ENCODE measurements at places on chromosomes 13 and 19.

DNA sequence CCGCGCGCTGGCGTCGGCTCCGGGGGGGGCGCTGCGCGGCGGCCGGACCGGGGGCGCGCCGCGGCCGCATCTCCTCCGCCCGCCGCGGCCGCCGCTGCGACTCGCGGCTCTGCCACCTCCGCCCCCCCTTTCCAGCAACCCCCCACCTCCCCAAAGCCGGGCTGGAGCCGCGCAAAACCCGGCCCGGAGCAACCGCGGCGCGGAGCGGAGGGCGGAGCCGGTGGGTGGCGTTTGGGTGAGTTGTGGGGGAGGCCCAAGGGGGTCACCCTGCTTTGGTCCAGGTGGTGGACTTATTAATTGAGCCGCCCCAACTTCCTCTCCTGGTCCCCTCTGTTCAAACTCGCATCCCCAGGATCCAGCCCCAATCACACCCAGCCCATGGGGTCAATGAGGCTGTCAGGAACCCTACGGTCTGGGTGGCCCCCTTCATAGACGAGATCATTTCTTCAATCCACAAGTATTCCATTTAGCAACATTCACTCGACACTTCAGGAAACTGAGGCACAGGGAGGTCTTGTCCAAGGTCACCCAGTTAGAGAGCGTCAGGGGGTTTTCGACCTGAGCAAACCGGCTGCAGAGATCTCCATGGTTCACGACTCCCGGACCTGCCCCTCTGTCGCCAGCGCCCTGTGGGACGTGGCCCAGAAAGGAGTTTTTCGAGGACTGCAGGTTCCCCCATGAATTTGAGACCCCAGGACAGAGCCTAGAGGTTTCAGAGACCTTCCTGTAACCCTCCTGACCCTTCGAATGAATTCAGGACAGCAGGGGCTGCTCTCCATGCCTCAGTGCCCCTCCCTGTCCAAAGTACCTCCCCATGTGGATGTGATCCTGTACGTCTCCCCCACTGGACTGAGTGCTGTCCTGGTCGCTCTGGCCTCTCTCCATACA lies 22.4 kb upstream of the SEMA6B start:
- DNase-seq, result peak; percentile 74

DNA sequence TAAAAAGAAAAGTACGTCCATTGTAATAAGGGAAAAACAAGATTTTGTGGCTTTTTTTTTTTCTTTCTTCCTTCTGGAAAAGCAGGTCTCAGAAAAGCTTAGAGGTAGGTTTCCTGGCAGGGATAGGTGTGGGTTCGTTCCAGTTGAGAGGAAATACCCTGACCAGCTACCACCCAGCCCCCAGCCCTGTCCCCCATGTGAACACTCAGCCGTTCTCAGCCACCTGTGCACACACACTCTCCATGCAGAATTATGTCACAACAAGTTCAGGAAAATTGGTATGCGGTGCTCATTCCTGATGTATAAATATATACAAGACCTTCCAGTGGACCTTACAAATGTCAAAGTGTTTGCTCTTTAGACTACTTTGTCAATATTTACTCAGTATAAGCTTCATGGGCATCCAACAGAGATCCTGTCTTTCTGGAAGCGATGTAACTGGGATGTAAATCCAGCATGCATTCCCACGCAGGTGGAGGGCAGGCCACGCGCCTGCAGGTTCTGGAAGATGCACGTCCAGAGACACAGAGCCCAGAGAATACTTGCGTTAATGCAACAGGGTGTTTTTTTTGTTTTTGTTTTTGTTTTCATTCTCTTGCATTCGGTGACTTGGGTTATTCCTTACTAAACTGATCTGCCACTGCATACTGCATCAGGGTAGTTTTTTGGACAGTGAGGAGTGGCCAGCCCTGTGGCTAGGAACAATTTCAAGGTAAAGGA lies 68.8 kb downstream of the TSHZ3 start:
- DNase-seq, result no peak

DNA sequence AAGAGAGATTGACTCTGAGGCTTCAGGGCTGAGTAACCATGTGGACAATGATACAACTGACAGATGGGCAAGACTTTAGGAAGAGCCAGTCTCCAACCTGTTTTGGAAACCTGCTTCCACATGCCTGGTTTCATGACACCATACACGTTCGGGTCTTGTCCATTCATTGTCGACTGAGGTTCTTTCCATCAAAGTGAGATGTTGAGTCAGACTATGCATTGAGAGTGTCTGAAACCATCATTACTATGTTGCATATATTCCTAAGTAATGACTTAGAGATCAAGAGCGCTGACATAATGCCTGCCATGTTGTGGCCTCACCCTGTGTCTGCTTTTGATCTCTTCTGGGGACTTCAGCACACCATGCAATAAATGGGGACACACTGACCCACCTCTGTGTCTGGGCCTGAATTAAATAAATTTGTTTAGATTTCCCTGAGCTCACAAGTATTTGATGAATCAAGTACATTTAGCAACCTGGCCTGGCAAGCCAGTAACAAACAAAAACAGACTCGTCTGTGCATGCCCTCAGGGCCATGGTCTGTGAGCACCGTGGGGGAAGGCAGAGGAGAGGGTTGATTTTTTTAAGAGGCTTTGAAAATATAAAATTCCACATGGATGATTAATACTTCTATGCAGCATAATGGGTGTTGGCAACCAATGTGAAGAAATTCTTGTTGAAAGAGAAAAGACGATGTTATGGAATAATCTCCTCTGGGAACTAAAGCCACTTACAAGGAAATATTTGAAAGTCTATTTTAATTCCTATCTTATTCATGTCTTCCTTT lies 49.9 kb upstream of the UBAC2 start:
- peak; percentile 44 for DNase-seq

GRCh38 chr13:53513226-53513625 lies 484.6 kb downstream of the OLFM4 start:
- no peak for DNase-seq

DNA sequence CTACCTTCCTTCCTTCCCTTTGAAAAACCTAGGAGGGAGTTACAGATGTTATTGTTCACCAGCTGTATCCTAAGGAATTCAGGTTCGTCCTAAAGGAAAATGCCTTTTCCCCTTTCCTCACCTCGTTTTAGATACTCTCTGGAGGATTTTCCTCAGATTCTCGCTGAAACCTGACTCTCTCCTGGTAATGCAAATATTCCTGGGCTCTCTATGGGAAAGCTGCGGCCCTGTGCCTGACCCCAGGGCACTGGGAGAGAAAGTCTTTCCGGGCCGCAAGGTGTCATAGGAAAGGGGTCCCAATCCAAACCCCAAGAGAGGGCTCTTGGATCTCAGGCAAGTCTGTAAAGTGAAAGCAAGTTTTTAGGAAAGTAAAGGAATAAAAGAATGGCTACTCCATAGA lies 13.1 kb upstream of the OR1M1 start:
- DNase-seq, result no peak

DNA sequence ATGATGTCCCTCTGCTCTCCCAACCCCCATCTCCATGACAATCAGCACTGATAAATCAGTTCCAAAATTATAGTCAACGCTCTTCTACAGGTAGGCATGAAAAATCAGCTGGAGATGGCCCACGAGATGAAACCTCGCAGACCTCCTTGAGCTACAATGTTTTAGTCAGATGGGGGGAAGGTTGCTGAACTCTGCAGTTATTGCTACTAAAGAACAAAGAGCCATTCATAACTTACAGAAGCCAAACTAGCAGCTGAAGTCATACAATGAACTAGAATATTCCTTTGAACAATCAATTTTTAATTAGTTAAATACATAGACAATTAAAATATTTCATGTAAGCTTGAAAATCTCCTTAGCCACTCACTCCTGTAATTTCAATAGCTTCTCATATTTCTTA lies 179.2 kb downstream of the NHLRC3 start:
- DNase-seq, result no peak

- DNase-seq, result peak; percentile 5
Measured at GRCh38 chr13:19818223-19818842, 35.6 kb upstream of the PSPC1 start.

- no peak for DNase-seq
Measured at GRCh38 chr13:104648291-104648690, 1582.1 kb upstream of the SLC10A2 start.

DNA sequence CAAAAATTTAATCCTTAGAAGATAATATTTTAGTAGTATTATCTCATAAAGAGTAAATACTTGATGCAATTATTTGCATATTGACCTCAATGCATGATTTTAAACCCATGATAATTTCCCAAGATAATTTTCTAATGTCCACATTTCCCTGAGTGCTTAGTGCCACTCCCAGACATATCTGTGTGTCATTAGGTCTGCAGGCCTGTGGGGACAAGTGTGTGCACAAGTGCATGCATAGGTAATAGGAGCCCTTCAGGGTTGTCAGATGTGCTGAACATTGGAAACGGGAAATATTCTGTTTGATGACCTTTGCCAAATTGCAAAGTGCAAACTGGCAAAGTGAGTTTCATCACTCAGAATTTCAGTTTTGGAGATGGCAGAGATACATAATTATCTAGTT lies 369.9 kb downstream of the KLF5 start:
- DNase-seq, result no peak

DNA sequence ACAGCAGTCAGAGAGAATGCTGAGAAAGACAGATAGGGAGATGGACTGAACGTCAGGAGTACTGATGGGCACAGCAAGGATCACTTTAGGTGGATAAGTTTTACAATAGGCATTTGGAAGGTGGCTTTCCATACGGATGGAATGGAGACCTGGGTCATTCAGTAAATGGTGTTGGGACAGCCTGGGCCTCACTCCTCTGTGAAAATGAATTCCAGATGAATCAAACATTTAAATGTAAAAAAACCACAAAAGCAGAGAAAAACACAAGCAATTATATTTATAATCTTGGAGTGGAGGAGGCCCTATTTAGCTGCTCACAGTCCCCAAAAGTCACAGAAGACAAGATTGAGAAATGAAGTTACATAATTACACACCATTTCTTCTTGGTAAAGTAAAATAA lies 4.7 kb downstream of the IL17D start:
- no peak for DNase-seq

DNA sequence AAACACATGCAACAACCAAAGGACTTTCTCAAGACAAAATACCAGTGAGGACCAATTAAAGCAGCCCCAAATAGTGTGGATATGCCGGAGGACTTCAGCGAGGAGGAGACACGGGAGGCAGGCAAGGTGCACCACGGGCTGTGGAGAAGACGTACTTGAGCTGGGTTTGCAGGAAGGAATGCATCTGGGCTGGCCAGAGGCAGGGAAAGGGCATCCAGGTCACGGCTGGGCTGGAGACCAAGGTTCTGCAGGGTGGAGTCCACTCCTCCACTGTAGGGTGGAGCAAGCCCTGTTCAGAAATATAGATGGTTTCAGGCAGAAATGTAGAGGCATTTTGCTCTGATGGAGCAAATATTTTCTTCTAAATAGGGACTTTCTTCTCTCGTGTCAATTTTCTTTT lies 36.6 kb upstream of the MEDAG start:
- DNase-seq, result no peak

GRCh38 chr19:47106821-47107201 lies 6.8 kb downstream of the ZC3H4 start:
- no peak for DNase-seq

DNA sequence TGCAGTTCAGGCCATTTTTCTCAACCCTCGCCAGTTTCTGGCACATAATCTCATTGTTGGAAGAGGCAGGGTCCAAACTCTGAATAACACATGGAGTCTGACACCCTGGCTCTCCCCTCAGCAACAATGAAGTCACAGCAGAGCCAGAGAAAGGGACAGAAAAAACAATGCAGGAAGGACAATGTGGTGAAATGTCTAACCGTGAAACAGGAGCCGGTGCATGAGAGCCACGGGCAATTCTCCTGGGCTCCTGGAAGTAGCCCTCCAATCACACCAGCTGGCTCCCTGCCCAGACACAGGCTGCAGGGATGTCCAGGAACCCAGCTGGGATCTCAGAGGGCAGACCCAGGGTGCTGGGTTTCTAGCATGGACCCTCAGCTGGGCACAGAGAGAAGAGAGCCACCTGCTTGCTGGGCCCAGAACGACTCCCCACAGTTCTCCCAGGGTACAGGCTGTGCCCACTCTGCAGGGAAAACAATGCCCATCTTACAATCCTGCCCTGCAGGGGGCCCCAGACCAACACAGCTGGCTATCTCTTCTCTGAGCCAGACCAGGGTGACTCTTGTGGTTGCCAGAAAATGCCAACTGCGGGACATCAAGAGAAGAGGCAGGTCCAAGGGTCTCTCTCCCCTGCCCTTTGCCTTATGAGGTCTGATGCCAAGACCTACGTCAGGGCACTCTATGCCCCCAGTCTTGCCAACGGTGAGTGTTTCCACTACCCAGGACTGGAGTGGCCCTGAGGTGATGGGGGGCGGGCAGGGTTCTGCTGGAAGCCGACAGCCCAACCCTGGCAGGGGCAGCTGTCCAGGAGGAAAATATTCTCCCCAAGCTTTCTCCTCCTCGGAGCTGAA lies 64.5 kb downstream of the CEBPG start:
- no peak for DNase-seq

- no peak for DNase-seq
Measured at GRCh38 chr19:55633861-55634260, 6.9 kb upstream of the ZNF580 start.

DNA sequence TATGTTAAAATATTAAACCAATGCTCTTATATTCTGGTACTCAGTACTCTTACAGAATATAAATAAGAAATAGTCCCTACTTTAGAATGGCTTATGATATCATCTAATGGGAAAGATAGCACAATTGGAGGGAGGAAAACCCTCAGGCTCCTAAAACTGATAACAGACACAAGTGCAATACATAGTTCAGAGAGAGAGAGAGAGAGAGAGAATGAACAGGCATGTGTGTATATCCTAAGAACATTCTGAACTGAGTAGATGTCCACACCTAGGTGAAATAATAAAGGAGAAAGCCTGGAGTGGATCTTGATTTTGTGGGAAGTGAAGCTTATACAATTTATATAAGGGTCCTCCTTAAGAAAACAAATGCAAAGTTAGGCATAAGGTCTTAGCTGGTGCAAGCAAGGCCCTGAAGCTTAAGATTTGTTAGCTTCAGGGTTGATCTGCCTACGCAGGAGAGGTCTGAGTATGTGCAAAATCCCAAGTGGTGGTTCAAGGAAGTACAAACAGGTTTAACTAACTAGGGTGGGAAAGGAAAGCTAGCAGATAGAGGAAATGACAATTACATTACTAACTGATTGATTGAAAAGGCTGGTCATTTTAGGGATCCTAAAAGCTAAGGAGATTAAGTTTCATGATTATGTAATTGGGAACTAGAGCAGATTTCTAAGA lies 53.3 kb downstream of the SOX21 start:
- DNase-seq, result peak; percentile 16

DNA sequence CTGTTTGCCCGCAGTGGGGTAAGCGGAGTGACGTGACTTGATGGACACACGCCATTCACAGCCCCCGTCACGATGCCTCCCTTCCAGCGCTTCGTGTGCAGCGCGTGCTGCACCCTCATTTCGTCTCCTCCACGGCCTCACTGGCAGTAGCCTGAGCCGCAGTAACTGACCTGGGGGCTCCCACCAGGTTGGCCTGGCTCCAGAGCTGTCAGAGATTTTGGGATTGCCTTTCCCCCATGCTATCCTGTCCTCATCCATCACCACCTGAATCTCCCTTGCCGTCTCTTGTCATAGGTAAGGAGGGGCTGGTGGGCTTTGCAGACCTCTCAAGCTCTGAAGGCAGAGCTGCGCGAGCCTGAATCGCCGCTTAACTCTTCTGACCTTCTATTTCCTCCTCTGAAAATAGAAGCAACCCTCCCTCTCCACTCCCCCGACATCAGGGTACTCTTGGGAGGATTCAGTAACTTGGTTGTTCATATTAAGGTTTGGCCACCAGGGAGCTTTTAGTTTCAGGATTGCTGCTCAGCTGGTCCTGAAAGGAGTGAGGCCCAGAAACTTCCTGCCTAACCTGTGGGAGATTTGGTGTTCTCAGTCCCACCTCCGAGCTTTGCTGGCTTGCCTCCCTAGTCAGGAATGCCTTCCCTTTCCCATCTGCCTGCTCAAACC lies 27.9 kb downstream of the SIGLEC5 start:
- no peak for DNase-seq

- DNase-seq, result no peak
Measured at GRCh38 chr19:17479325-17479791, 9.0 kb downstream of the SLC27A1 start.
